NCI-H1930 (cell line): ENCODE measurements at places on chromosomes 5 and 9.
A peak's percentile ranks its signal among the peaks of the same experiment; 100 is the strongest.

GRCh38 chr5:77871946-77872345 is 95.8 kb upstream of the TBCA start:
- DNase-seq, result no peak

- no peak for DNase-seq
Observed at GRCh38 chr5:10601246-10602030, 37.6 kb downstream of the ANKRD33B start.

DNA sequence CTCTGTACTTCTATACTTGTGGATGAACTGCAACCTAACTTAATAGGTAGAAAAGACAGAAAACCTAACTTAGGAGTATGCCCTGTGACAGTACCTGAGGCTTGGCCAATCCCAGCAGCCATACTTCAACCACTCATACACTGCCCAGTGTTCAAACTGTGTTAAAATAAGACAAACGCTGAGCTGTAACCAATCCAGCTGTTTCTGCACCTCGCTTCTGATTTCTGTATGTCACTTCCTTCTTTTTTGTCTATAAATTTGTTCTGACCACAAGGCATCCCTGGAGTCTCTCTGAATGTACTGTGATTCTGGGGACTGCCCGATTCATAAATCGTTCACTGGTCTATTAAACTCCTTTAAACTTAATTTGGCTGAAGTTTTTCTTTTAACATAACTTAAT is 41.4 kb downstream of the AUH start:
- DNase-seq, result no peak

DNA sequence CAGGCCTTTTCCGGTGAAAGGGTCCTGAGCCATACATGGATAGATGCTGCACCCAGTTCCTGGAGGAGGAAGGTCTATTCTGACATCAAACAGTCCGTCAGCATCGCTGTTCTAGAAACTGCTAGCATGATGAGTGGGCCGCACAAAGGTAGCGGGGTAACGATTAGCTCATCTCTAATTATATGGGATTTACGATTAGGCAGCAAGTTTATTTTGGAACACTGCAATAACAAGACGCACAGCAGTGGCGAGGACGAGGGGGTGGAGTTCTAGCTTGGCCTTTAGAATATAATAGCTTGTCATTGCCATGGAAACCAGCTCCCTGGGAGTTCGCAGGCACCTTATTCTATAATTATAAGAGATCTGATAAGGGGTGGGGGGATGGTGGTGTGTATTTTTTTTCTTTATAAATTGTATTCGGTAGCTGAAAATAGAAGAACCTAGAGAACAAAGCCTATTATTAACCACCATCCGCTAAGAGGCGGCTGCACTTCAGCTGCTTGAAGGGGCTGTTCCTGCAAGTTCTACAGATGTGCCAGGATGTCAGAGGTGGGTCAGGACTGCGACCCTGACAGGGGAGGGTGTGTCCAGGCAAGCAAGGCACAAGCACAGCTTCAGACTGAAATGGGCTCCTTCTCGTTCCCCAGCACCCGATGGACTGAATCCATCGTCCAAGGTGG is 311.0 kb downstream of the AGTPBP1 start:
- DNase-seq, result no peak

DNA sequence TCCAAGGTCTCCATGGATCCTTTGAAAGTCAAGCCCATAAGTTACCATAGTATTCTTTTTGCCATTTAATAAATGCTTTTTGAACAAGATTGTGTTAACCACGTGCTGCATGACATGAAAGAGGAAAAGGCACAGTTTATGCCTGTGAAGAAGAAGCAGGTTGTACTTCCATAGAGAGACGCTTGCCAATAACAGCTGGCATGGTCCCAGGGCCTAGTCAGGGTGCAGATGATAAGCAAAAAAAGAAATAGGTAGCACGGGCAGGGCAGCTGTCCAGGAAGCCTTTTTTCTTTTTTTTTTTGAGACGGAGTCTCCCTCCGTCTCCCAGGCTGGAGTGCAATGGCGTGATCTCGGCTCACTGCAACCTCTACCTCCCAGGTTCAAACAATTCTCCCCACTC is 71.8 kb upstream of the CLINT1 start:
- no peak for DNase-seq

- DNase-seq, result no peak
Observed at GRCh38 chr9:97632248-97632984, 752 bp downstream of the TSTD2 start.

DNA sequence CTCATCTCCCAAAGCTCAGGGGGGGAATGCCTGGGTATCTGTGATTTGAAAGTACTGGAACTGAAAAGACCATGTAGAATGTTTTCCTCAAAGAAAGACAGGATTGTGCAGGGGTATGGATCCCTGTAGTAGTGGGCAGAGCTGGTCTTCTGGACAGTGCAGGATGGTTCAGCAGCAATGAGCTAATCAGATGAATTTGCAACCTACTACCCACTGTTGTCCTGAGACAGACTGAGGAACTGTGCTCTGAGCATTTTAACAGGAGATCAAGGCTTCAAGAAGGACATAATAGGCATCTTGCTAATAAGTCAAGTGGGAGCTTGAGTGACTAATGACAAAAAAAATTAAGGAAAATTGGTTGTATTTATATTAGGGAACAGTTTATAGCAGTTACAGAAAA is 61.7 kb downstream of the FYB1 start:
- DNase-seq, result no peak

GRCh38 chr9:11701706-11702105 is 991.5 kb upstream of the TYRP1 start:
- peak; percentile 4 for DNase-seq

DNA sequence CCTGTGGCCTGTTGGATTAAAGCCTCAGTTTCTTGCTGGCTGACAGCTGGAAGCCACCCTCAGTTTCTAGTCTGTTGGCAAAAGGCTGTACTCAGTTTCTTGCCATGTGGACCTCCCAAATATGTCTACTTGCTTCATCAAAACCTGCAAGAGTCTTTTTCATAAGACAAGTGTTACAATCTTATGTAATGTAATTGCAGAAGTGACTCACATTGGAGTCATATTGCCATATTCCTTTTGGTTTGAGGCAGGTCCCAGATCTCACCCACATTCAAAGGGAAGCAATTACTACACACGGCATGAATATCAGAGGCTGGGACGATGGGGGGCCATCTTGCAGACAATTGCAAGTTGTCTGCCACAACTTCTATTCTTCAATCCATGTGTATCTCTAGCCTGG is 286.7 kb upstream of the IL12B start:
- DNase-seq, result no peak

GRCh38 chr5:11903614-11904264 is 507 bp downstream of the CTNND2 start:
- DNase-seq, result peak; percentile 78

GRCh38 chr5:147245381-147246165 is 10.7 kb downstream of the STK32A start:
- DNase-seq, result no peak

- no peak for DNase-seq
Observed at GRCh38 chr9:77793849-77794248, 145.7 kb upstream of the GNA14 start.

GRCh38 chr9:106757514-106757913 is 105.5 kb upstream of the ZNF462 start:
- DNase-seq, result no peak
